Effector CD4-positive, alpha-beta T cell (primary cell): ENCODE measurements at places on chromosomes 6 and 20.

GRCh38 chr20:5586720-5587119 is 163.5 kb upstream of the SHLD1 start:
- DNase-seq: no peak

DNA sequence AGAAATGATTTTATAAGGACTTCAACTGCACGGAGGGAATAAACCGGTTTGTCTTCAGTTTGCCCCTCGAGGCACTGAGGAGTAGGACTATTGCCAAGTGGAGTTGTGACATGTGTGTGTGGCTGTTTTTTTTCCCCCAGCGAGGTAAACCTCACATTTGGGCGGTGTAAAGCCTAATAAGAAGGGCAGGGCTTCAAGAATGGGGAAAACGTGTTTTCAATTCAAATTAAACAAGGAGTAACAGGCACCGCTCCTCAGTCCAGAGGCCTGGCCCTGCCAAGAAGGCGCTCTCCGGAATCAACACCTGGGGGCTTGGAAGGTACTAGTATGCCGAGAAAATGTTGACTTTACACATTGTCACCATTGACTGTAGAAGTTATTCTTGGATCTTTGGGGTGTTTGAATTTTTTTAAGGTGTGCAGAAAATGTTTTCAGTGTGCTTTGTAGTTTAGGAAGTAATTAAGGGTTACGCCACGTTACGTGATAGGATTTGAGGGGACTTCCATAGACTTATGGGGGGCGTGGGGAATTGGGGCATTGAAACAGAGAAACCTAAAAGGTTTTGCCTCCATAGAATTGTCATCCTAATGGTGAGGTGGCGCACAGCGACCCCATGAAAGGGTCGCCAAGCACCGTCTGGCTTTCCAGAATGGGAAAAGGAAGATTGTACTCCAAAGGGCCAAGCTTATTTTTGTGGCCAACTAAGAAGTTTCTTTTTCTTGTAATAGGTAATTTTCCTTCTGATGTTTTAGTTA is 791 bp downstream of the ADGRG6 start:
- no peak for DNase-seq

GRCh38 chr20:8930726-8931125 is 138.2 kb upstream of the PLCB4 start:
- DNase-seq: no peak

DNA sequence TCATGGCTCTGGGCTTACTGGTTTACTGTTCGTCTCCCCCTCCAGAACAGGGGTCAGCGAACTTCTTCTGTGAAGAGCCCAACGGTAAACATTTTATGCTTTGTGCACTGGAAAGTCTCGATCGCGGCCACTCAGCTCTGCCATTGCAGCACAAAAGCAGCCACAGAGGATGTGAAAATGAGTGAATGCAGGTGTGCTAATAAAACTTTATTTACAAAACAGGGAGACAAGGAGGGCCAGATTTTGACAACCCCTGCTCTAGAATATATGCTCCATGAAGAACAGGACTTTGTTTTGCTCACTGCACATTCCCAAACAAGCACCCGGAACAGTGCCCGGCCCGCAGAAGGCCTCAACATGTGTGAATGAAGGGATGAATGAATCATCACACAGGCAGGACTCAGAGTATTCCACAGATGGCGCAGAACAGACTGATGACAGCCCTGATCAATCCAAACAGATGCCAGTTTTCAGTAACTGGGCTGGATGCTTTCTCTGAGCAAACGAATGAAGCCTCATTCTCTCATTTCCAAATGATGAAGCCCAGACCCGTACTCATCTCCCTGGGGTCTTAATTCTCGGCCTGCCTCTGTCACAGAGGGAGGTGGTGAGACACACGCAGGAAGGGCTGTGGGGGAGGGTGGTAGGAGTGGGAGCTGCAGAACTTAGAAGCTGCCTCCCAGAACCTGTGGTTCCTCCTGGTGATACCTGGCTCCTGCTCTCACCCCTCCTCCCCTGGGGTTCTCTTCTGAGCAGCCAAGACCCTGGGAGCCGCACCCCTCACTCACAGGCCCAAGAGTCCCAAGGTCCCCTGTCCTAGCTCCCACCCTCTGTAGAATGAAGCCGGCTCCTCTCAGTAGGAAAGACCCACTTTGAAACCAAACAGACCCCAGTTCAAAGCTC is 196.4 kb downstream of the PREX1 start:
- DNase-seq: no peak
